ENCODE measurements at places on chromosomes 6 and 20.

GRCh38 chr6:1271071-1271763 lies 40.7 kb upstream of the FOXQ1 start:
- DNase-seq = no peak

- DNase-seq = no peak
These were observed 218.8 kb upstream of the PDE10A start for GRCh38 chr6:165881806-165882205.

- DNase-seq = no peak
These were observed 81.3 kb upstream of the SPTLC3 start for GRCh38 chr20:12927489-12927888.

DNA sequence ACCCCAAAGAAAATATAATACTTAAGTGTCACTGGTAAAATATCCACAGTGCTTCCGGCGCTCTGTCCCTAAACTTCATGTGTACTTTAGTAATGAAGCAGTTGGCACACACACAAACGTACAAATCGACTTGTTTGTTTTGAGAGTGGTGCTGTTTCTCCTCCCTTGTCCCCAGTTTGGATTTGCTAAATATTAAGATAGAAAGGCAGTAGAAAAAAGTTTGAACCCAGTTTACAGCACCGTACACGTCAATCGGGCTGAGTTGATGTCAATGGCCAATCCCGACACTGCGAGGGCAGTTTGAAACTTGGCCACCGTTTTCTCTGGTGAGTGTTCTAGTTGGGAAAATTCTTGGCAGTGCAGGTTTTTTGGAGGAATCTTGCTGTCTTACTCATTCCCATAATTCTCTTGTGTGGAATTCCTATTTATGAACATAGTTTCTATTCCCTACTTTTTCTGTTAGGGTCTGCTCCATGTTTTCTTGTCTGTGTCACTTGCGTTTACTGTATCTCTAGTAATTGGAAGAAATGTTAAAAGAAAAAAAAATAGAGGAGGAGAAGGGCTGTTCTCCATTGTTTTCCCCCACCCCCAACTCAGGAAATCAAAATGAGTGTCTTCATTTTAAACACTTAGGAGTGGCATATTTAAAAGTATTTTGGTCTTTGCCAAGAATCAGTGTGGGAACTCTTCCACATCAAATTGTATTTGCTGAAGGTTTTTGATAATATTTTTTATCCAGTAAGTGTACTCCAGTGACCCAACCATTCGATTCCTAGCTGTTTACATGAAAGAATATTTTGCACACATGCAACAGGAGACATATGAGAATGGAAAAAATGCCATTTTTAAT lies 72.3 kb downstream of the OR2B2 start:
- DNase-seq = no peak

GRCh38 chr6:143058987-143059386 lies 1.7 kb upstream of the AIG1 start:
- no peak for DNase-seq

- DNase-seq = no peak
These were observed 3.6 kb upstream of the HAO1 start for GRCh38 chr20:7943891-7944290.

DNA sequence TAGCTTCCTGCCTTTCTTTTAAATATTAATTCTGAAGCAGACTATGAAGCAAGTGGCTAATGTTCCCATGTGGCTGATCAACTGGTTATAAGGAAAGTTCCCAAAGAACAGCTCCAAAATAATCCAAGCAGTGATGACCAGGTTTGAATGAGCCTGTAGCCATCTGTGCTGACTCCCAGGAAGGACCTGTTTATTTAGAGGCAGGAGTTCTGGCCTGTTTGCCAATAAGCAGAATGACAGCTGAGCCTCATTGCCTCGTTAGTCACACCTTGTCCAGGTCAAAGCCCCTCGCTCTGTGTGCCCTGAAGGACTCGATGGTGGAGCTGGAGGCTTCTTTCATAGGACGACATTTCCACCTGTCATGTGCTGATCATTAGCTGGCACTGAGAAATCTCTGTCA lies 97.4 kb downstream of the TMEM170B start:
- no peak for DNase-seq

GRCh38 chr20:57420571-57421252 lies 29.5 kb downstream of the RBM38 start:
- no peak for DNase-seq

DNA sequence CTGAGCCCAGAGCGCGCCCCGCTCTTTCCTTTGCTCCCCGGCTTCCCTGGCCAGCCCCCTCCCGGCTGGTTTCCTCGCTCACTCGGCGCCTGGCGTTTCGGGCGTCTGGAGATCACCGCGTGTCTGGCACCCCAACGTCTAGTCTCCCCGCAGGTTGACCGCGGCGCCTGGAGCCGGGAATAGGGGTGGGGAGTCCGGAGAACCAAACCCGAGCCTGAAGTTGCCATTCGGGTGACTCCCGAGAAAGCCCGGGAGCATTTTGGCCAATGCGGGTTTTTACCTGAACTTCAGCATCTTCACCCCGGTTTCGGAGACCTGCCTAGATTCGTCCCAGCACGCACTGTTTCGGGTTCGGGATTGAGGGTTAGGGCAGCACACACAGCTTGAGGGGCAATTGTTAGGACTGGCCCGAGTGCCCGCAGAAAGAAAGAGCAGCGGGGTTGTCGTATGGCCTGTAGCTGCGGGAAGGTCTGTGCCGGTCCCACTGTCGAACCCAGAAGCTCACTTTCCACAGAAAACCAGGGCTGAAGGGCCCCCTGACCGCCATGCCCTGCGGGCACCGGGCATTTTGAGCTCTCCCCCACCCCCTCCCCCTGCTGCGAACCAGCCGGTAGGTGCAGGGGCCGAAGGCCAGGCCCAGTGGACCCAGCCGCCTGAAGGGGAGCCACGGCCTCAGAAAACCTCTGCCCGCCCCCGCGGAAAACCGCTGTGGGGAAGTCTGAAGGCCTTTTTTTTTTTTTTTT lies 2.1 kb downstream of the FOXP4 start:
- no peak for DNase-seq

GRCh38 chr6:63739094-63739687 lies 103.6 kb downstream of the PHF3 start:
- DNase-seq = no peak

- DNase-seq = no peak
These were observed 46.9 kb downstream of the PDYN start for GRCh38 chr20:1946762-1947534.

Data from hippocampal formation (tissue), 2 donors.